ENCODE measurements at places on chromosomes 1 and 21.

DNA sequence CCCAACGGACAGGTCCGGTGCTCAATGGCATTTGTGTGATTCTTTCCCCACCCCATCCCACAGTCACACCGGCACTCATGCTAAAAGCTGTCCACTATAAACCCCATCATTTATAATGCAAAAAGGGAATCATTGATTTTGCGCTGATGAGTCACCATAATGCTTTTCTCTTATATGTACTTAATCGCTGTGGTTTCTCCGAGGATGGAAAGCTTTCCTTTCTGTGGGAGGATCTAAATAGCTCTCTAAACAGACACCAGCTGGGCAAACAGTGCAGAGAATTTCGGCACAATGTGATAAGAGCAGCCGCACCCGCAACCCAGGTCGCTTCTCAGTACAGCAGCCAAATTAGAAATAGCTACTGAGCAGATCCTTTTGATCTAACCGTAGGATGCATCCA, 85.6 kb downstream of the SETD4 start:
- DNase-seq = no peak

GRCh38 chr21:15130751-15131150, 66.0 kb upstream of the NRIP1 start:
- no peak for DNase-seq

DNA sequence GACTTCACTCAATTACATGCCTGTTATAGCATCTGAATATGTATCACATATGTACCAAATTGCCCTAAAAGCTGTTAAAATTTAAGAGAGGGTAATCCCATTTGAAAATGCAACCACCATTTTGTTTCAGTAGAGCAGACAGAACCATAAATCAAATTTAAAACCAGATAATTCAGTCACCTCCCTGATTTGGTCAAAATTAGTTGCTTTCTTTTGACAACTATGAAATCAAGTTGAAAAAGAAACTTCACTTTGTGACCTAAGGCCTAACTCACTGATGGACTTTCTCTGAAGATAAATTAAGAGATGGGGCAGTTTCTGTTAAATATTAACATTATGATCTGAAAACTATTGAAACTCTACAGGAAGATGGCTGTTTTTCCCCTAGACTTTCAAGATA, 6.7 kb downstream of the GORAB start:
- no peak for DNase-seq

DNA sequence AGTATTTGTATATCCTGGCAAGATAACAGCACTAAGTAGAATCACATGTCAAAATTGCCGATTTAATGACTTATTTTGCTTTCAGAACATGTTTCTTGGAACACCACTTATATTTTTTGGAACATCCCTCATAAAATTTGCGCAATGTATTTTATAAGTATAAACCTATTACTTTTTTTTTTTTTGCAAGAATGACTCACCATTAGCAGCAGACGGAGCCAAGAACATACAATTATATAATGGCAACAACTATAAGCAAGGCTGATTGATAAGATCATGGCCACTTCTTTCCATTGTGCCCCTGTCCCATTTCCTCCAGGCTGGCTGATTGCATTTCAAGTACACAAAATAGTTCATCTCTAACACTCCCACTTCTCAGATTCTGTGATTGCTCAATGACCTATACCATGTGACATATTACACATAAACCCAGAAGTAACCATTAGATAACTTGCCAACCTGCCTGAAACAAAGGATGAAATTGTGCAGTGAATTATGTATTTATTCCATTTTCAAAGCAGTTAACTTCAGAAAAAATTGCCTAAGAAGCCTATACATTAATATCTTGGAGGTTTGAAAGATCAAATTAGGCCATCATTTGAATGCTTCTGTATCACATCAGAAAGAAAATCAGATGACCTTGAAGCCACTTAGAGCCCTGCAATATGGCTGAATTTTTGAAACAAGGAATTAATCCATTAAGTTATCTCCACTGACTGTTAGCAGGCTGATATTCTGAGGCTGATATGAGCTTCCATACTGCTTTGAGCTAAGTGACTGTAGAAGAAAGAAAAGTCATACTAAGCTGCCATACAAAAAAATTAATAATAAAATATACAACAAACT, 77.8 kb upstream of the PRMT6 start:
- DNase-seq = peak; percentile 86
